ENCODE measurements at places on chromosomes 4 and X.

DNA sequence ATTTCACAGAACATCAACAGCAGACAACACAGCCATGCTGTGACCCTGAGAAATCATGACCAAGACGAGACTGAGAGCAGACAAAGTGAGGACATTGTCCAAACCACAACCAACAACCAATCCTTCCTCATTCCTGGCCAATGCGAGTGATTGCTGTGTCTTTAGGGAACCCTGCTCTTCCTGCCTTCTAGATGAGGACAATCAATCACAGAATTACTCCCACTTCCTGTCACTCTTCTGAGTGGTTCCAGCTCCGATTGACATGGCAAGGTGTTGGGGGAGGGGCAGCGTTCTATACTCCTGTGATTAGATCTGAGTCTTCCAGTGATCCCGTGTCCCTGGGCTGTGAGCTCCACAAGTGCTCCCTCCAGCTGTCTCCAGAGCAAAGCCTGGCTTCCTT is 227.8 kb downstream of the STIM2 start:
- H3K4me3 ChIP-seq = no peak overlapping the region
- H3K36me3 ChIP-seq = no peaks in the 10 kb centered on the region
- no peak overlapping the region for H3K27ac ChIP-seq
- peaks cover 5% of the 10 kb centered on the region for H3K27me3 ChIP-seq
- no peak for DNase-seq

DNA sequence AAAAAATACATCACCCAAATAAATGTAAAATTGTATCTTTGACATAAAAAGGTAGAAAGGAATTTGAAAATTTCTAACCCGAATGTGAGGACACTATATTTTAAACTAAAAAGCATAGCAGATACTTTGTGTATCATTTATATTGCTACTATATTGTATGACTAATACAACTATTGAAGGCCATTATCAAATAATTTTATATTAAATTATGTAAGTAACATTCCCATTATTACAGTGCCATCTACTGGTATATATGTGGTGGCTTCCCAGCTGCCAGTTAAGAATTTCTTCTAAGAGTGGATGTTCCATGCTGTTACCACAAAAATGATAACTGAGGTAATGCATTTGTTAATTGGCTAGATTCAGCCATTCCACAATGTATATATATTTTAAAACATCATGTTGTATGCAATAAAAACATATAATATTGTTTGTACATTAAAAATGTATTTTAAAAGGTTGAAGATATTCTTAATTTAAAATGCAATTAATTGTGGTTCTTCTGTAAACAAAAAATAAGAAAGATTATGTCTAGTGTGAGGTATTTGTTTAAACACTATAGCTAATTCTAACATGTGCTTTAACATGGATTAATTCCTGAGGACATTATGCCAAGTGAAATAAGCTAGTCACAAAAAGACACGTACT is 65.3 kb downstream of the EGF start:
- H3K36me3 ChIP-seq = no peaks in the 10 kb centered on the region
- H3K4me3 ChIP-seq = no peak overlapping the region

DNA sequence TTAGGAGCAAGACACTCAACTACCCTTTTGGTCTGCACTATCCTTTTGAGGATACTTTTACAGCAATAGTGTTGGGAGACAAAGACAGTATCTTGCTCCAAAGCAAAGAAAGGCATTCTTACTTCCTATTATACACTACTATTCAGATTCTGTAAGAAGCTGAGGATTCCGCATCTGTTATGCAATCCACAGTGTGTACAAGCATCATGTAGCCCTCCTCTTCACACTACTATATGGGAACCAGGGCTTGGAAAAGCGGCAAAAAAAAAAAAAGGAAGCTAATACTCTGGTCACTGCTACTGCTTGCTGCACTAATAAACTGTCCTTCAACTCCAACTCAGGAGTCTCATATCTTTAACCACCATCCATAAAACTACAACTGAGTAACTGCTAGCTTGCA is 59.1 kb downstream of the FBXW7 start:
- no peak overlapping the region for H3K27ac ChIP-seq
- no peak overlapping the region for H3K4me3 ChIP-seq
- H3K27me3 ChIP-seq = no peaks in the 10 kb centered on the region
- no peaks in the 10 kb centered on the region for H3K36me3 ChIP-seq
- no peaks in the 10 kb centered on the region for H3K4me1 ChIP-seq
- DNase-seq = no peak

- no peaks in the 10 kb centered on the region for H3K4me1 ChIP-seq
- H3K27me3 ChIP-seq = no peaks in the 10 kb centered on the region
- H3K27ac ChIP-seq = no peak overlapping the region
- H3K36me3 ChIP-seq = no peaks in the 10 kb centered on the region
- DNase-seq = no peak
Observed at GRCh38 chr4:88296413-88297211, 12.3 kb upstream of the PPM1K start.

- H3K27ac ChIP-seq = peak overlapping the region; percentile 69
- H3K4me3 ChIP-seq = no peak overlapping the region
- peaks cover 3% of the 10 kb centered on the region for H3K36me3 ChIP-seq
- peak; percentile 76 for DNase-seq
- H3K4me1 ChIP-seq = peaks cover 49% of the 10 kb centered on the region
Observed at GRCh38 chr4:76197031-76197743, 16.4 kb downstream of the SCARB2 start.

DNA sequence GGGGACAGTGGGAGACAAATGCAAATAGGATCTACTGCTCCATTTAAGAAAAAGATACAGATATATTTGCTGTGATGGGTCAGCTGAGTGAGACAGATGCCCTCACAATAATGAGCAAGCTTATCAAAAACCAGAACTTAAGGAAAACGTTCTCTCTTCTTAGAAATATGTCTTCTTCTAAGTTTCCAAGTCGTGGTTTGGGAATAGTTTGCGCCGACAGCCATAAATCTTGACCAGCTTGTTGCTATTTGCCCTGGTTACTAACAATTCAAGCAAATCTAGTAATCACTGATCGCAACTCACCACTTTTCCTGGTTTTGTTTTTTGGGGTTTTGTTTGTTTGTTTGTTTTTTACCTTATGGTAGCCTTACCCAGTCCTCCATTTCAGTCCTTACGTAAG is 67.6 kb upstream of the GUCY1A1 start:
- DNase-seq = no peak
- no peaks in the 10 kb centered on the region for H3K27me3 ChIP-seq
- H3K4me1 ChIP-seq = peaks cover under 1% of the 10 kb centered on the region
- no peak overlapping the region for H3K4me3 ChIP-seq
- no peak overlapping the region for H3K27ac ChIP-seq
- no peaks in the 10 kb centered on the region for H3K36me3 ChIP-seq

GRCh38 chr4:170014359-170015011 is 11.7 kb downstream of the MFAP3L start:
- H3K36me3 ChIP-seq = no peaks in the 10 kb centered on the region
- no peaks in the 10 kb centered on the region for H3K4me1 ChIP-seq
- no peaks in the 10 kb centered on the region for H3K27me3 ChIP-seq
- no peak overlapping the region for H3K27ac ChIP-seq
- peak; percentile 93 for DNase-seq

DNA sequence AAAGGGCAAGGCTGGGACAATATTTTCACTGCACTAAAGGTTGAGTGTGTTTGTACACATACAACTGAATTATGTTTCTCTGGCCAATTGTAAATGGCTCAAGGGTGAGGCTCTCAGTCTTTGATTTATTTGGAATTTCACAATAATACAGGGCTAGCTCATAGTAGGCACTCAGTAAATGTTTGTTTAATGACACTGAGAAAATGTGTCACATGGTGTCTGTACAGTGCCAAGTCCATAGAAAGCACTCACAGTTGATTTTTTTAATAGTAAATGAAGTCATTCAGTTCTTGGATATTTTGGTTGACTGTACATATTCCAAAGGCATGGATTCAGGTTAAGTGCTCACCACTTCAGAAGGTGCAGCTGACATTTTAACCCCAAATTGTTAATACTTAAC is 176.4 kb downstream of the IL1RAPL2 start:
- no peak overlapping the region for H3K27ac ChIP-seq
- no peaks in the 10 kb centered on the region for H3K27me3 ChIP-seq
- H3K4me1 ChIP-seq = no peaks in the 10 kb centered on the region
- no peak overlapping the region for H3K4me3 ChIP-seq

DNA sequence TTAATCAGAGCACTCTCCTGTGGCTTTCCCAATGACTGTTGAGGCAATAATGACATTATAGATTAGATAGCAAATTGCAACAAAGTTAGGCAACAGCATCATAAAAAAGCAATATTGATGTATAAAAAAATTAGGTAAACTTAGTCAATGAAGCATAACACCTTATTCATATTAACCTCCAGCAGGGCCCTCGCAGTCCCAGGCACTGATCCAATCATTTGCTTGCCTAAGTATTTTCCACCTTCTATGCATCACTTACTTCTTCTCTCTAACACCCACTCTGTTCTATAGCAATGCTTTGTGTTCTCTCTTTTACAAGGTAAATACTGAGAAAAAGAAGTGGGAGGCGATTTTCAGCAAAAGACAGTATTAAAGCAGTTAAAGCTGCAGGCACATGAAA is 833.5 kb upstream of the ADGRL3 start:
- H3K36me3 ChIP-seq = no peaks in the 10 kb centered on the region
- H3K4me3 ChIP-seq = no peak overlapping the region
- H3K4me1 ChIP-seq = no peaks in the 10 kb centered on the region
- H3K27me3 ChIP-seq = no peaks in the 10 kb centered on the region
- no peak overlapping the region for H3K27ac ChIP-seq

GRCh38 chrX:127190381-127190780 is 370.9 kb downstream of the PRR32 start:
- H3K27me3 ChIP-seq = no peaks in the 10 kb centered on the region
- H3K27ac ChIP-seq = no peak overlapping the region
- H3K36me3 ChIP-seq = no peaks in the 10 kb centered on the region
- H3K4me1 ChIP-seq = no peaks in the 10 kb centered on the region

DNA sequence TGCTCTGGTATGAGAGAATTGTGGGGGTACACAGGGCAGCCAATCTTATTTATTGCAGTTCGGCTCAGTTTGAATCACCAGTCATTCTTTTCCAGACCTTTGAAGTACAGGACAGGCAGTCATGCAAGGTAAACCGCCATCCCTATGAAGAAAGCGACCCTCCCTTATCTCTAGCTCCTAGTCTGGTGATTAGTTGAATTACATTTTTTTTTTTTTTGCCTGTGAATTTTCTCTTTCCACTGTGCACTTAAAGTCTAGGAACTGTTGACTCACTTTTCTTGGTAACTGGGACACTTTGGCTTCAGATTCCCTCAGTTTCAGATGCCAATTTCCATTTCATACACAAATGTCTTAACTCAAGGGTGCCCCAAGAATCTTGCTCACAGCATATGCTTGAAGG is 82.4 kb upstream of the FAM9C start:
- H3K4me3 ChIP-seq = no peak overlapping the region
- peak; percentile 60 for DNase-seq
- no peaks in the 10 kb centered on the region for H3K27me3 ChIP-seq
- no peaks in the 10 kb centered on the region for H3K4me1 ChIP-seq

DNA sequence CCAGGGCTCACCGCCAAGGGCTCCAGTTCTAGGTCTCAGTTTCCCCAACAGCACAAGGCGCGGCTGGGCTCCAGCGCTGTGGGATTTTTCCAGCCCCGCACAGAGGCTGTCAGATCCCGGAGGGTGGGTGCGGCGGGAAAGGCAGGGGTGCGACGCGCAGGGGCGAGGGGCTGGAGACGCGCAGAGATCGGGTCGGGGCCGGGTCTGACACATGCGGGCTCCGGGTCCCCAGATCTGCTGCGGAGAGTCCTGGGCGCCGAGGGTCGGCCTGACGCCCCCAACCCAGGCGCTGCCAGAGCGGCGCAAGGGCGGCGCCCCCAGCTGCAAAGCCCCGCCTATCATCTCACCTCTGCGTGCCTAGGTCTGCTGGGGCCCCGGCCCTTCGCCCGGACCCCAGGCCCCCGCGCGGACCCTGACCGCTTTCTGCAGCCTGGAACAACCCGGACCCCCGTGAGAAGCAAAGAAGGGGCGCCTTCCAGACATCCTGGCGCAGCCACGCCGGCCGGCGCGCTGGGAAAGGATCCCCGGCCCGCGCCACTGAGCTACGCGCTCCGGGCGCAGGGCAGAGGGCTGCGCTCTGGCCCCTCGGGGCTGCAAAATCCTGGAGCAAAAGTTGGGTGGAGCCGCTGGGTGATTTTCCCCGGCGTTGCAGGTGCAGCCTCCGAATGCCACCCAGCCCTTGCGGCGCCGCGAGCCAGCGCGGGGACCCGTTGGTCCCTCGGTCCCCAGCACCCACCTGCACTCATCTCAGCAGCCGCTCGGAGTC is 486 bp downstream of the ABLIM2 start:
- DNase-seq = no peak
- H3K4me3 ChIP-seq = peak overlapping the region; percentile 46
- H3K36me3 ChIP-seq = no peaks in the 10 kb centered on the region
- no peak overlapping the region for H3K27ac ChIP-seq

- no peaks in the 10 kb centered on the region for H3K27me3 ChIP-seq
- no peaks in the 10 kb centered on the region for H3K4me1 ChIP-seq
- no peak overlapping the region for H3K27ac ChIP-seq
- DNase-seq = peak; percentile 43
Observed at GRCh38 chr4:54423066-54423465, 194.0 kb downstream of the PDGFRA start.

DNA sequence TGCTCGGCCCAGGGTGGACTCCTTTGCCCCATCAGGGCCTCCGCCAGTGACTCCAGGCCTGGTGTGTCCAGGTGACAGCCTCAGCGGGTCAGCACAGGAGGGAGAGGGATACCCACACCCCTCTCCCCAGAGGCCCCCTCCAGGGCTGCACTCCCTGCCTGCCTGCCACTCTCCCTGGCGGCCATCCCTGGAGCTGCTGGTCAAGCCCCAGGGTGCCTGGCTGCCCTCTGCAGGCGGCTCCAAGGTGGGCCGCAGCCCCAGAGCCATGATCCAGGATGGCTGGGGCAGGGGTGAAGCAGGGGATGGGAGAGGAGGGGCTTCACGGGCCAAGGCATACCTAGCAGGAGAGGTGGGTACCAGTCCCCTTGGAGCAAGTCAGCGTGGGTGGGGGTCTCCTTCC is 3.8 kb downstream of the FGFRL1 start:
- no peaks in the 10 kb centered on the region for H3K4me1 ChIP-seq
- no peak overlapping the region for H3K27ac ChIP-seq
- no peak for DNase-seq
- no peaks in the 10 kb centered on the region for H3K36me3 ChIP-seq
- H3K27me3 ChIP-seq = no peaks in the 10 kb centered on the region
- H3K4me3 ChIP-seq = no peak overlapping the region

DNA sequence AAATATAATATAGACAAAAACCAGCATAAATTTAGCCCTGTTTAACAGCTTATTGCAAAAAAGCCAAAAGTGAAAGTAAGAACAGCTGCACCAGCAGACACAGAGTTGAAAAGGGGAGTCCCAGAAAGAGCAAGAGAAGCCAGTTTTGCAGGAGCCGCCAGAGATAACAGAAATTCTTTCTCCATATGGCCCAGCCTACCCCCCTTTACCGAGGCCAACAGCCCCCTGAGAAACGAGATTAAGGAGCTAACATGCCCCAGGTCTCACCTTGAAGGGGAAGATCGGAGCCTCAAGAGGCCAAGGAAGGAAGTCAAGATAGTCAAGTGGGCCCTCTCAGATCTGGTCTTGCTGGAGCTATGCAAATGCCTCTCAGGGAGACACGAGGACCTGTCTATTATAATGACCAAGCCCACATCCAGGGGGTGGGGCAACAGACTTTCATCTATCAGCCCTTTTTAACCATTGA is 4.8 kb downstream of the ACOX3 start:
- peak overlapping the region; percentile 48 for H3K4me3 ChIP-seq
- no peak for DNase-seq
- no peaks in the 10 kb centered on the region for H3K36me3 ChIP-seq
- no peaks in the 10 kb centered on the region for H3K27me3 ChIP-seq
- H3K27ac ChIP-seq = peak overlapping the region; percentile 20
